Nasal cavity respiratory epithelium epithelial cell of viscerocranial mucosa (primary cell): ENCODE measurements at places on chromosomes 1 and 21. TPM values are rescaled to one million over a fixed set of nuclear protein-coding genes. Genes with fewer than 3 reads are reported as not detected.

APCS gene
- not detected in 2 replicates for total RNA-seq

MAN1C1 gene
- total RNA-seq = 0.34 and 1.9 TPM in 2 replicates

ZNF124 gene
- total RNA-seq = 22.2 and 43.1 TPM in 2 replicates

RRAGC gene
- 25.3 and 40.6 TPM in 2 replicates for total RNA-seq

NIBAN1 gene
- total RNA-seq = 138 and 177 TPM in 2 replicates

SPRR1B gene
- total RNA-seq = 53.0 and 86.5 TPM in 2 replicates

GCSAML gene
- total RNA-seq = under 0.01 TPM in 1 of 2 replicates, not detected in the other

NPHS2 gene
- not detected in 2 replicates for total RNA-seq

AMY1A gene
- not detected in 2 replicates for total RNA-seq

DIRAS3 gene
- total RNA-seq = 0.07 TPM in 1 of 2 replicates, not detected in the other

FMO1 gene
- total RNA-seq = not detected in 2 replicates

LRRC3 gene
- total RNA-seq = 0.34 and 1.4 TPM in 2 replicates

A3GALT2 gene
- not detected in 2 replicates for total RNA-seq

MXRA8 gene
- total RNA-seq = 0.34 and 1.1 TPM in 2 replicates

B3GALT2 gene
- total RNA-seq = not detected in 2 replicates
